ENCODE measurements at places on chromosomes 6 and 20.

DNA sequence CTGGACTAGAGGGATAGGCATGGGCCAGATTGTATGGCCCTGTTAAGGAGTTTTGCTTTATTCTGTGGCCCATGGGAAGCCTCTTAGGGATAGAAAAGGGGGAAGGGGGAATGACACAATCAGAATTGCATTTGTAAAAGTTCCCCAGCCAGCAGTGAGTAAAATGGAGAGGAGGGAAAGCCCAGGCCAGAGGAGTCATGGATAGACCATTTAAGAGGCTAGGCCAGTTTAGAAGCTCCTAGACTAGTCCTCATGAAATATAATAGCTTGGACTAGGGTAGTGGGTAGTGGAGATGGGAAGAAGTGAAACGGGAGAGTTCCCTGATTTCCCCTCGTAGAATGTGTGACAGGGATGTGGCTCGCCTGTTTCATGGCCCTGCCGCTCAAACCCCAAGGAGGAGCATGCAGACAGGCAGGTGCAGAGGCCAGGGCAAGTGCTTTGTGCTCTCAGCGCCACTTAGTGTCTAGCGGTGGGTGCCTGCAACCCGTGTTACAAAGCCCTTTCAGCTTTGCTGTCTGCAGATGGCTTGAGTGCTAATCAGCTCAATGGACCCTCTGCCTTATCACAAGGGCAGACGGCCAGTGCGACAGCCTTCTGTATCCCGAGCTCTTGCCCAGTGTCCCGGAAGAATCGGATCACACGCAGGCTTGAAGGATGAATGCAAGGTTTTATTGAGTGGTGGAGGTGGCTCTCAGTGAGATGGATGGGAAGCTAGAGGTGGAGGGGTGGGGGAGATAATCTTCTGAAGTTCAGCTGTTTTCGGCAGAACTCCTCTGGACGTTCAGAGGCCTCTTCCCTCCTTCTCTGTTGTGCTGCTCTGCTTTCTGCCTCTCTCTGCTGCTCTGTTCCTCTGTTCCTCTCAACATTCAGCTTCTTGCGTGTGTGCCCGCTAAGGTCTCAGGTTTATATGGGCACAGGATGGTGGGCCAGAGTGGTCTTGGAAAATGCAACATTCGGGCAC is 141.1 kb downstream of the CEP57L1 start:
- DNase-seq: no peak

GRCh38 chr6:96016334-96017069 is 728 bp downstream of the FUT9 start:
- DNase-seq: no peak

DNA sequence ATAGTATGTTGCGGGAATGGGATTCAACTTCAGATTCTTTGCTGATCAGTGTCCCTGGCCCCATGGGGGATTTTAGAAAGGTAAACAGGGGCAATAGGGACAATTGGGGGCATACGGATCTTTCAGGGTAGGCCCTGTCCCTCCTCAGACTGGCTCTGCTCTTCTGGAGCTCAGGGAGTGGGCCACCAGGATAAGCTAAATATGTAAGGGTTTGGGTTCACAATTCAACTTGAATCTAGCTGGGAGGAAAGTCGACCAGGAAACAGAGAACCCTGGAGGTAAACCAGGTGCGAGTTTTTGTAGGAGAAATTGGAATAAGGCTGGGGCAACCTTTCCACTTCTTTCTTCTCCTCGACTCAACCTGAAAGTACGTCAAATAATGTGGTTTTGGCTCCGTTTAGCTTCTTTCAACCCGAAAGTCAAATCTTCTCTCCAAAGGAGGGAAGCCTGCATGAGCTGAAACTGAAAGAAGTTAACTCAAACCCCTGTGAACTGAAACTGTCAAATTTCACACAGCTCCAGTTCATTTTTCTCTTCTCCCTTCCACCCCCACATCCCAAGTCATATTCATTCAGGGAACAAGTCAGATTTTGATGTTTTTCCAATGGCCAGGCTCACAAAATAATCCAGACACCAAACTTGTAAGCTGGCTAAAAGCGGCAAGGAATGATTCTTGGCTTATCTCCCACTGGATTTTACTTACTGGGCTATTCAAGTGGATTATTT is 278.2 kb downstream of the CLIC5 start:
- no peak for DNase-seq

GRCh38 chr6:170035901-170036304 is 255.0 kb downstream of the DLL1 start:
- no peak for DNase-seq

- DNase-seq: peak; percentile 67
Measured at GRCh38 chr20:1965520-1966351, 28.1 kb downstream of the PDYN start.

GRCh38 chr6:107820338-107821261 is 3.5 kb downstream of the SCML4 start:
- peak; percentile 68 for DNase-seq

GRCh38 chr6:129491436-129491835 is 218.5 kb downstream of the ARHGAP18 start:
- DNase-seq: no peak

- DNase-seq: no peak
Measured at GRCh38 chr6:95978230-95978629, 37.5 kb upstream of the FUT9 start.

Data from common myeloid progenitor, CD34-positive (primary cell).